ENCODE measurements at places on chromosomes 2 and 18. TPM values are rescaled to one million over a fixed set of nuclear protein-coding genes. Genes with fewer than 3 reads are reported as not detected.

HSBP1L1 gene
- 43.6 TPM for total RNA-seq

C18orf54 gene
- 1.0 TPM for total RNA-seq

IL36A gene
- not detected for total RNA-seq

CMPK2 gene
- 5.5 TPM for total RNA-seq

DSC2 gene
- 4.9 TPM for total RNA-seq

CHST9 gene
- total RNA-seq = not detected

OSR1 gene
- total RNA-seq = 8.9 TPM

LRRC30 gene
- not detected for total RNA-seq

GPATCH11 gene
- total RNA-seq = 1.5 TPM

MYO5B gene
- 29.3 TPM for total RNA-seq

SCN7A gene
- not detected for total RNA-seq

COL6A3 gene
- not detected for total RNA-seq

FBXO36 gene
- 0.48 TPM for total RNA-seq

TIA1 gene
- total RNA-seq = 73.9 TPM
